ENCODE measurements at places on chromosomes 1 and 21.

DNA sequence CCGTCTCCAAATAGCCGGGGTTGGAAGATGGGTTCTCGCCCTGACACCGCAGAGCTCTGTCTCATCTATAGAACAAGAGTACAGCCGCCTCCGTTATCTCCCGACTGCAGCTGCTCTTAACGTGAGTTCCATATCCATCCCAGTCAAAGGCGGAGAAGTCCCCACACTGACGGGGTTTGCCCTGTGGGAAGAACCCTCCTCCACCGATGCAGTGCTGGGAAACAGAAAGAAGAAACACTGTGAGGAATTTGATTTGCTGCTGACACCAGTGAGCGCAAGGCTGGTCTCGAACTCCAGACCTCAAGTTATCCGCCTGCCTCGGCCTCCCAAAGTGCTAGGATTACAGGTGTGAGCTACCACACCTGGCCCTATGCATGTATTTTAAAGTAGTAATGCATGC is 9.5 kb downstream of the ITLN2 start:
- no peak for DNase-seq

DNA sequence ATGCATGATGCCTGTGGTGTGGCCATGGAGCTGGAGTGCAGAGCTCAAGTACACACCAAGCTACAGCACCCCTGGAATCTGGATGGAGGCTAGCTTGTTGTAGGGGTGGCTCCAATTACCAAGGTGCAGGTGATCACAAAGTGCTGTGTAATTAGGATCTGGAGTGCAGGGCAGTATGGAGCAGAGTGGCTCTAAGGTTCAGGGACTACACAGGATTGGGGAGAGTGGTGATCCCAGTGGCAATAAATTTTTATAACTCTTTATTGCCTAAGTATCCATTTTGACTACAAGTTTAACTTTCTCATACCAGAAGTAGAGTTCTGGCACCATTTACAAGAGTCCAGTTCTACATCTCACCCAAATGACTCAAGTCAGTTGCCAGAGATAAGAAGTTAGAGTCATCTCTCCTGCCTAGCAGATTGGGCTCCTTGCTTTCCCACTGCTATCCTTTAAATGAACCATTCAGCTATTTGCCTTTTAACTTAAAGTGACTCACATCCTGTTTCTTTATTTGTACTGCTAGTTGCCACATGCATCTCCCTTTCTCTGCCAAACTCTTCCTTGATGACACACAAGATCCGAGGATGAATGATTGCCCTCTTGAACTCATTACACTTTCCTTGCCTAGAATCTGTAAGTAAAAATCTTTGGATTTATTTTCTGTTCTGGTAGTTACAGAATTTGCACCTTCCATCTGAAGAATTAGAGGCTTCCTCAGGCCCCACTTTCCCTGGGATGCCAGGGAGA is 427.2 kb downstream of the KCNT2 start:
- no peak for DNase-seq

DNA sequence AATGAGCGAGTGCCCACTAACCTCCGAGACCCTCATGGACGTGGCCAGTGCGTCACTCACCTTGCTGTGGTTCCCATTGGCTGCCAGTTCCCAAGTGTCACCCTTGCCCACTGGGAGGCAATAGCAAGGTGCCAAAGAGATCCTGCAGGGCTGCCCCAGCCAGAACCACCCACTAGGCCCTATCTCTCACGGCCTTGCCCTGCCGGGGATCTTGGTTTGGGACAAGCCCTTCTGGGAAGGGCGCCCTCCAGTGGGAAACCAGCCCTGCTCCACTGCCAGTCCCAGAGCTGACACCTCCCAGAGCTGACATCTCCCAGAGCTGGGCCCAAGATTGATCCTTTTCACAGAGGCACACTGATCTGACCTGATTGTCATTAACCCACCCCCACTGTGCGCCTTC is 2.1 kb upstream of the SELENON start:
- no peak for DNase-seq

GRCh38 chr1:55931081-55931940 is 648.1 kb downstream of the PLPP3 start:
- no peak for DNase-seq

- no peak for DNase-seq
These were observed at the start of gene RIPK4 for GRCh38 chr21:41766883-41767605. Gene RIPK4 (minus strand): TSS chr21:41767052. CDS start chr21:41767041, 11 bp downstream.

GRCh38 chr1:57340334-57341070 is 83.4 kb downstream of the DAB1 start:
- DNase-seq: no peak
